ENCODE measurements at places on chromosomes 12 and 14.

GRCh38 chr12:98561846-98562245, 31.6 kb upstream of the SLC25A3 start:
- DNase-seq: no peak

DNA sequence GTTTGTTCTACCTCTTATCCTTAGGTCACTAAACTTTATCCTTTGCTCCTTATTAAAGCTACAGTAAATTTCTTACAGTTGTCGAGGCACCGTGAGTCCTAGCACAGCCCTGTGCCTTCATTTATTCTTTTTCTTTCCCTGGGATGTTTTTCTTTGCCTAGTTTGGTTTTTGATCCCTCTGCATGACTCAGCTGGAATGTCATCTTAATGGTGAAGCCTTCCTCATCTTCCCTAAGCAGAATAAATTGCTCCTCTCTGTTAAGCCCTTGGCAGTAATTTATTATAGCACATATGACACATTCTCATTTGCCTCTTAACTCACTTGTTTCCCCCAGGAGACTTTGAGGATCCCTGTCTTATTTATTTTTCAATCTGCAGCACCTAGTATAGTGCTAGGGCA, 16.6 kb downstream of the ACTR10 start:
- DNase-seq: no peak

DNA sequence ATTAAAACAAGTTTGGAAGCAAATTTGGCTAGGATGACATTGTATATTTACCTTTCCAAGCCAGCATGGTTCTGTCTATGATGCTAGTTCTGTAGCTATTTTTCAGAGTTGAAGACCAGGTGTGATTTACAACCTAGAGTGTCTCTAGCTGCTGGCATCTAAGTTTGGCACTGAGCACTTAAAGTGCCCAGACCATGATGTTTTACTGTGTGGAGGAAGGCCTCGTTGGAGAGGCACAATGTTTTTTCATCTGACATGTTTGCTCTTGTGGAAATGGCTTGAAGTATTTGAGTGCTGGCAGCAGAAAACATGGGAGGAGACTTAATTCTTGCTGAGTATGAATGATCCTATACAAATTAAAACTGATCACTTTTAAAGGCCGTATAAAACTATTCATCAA, 13.0 kb upstream of the C12orf71 start:
- no peak for DNase-seq

- DNase-seq: no peak
Measured at GRCh38 chr14:33019346-33019745, 80.7 kb downstream of the NPAS3 start.

DNA sequence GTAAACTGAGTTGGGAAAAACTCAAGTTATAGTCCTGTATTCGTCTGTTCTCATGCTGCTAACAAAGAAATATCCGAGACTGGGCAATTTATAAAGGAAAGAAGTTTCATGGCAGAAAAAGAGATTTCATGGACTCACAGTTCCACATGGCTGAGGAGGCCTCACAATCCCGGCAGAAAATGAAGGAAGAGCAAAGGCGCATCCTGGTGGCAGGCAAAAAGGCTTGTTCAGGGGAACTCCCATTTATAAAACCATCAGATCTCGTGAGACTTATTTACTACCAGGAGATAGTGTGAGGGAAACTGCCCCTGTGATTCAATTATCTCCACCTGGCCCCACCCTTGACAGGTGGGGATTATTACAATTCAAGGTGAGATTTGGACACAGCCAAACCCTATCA, 292.6 kb upstream of the SYT1 start:
- DNase-seq: no peak

- no peak for DNase-seq
Measured at GRCh38 chr12:56154246-56154771, 1.9 kb downstream of the MYL6B start.

GRCh38 chr14:55749946-55750345, 169.9 kb downstream of the KTN1 start:
- no peak for DNase-seq

GRCh38 chr12:64992116-64992515, 129.0 kb downstream of the WIF1 start:
- no peak for DNase-seq

DNA sequence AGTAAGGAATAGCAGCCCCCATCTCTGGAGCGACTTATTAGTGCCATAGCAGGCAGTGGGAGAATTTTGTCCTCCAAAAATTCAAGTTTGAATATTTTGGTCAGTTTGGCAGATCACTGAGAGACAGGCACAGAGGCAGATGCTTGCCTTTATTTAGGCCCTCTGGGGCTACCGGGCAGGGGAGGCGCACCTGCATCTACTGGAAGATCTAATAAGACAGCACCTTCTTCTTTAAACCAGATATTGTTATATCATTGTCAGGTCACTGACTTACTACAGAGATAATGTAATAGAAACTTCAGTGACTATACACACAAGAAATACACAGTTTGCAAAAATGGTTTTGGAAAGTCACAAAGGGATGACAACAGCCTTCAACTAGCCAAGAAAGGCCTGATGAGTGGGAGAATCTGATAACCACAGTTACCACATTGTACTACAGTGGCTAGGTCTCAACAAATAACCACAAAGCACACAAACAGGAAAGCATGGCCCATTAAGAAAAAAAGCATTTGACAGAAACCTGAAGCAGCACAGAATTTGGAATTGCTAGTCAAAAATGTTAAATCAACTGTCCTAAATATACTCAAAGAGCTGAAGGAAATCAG, 56.8 kb downstream of the CDK17 start:
- no peak for DNase-seq

DNA sequence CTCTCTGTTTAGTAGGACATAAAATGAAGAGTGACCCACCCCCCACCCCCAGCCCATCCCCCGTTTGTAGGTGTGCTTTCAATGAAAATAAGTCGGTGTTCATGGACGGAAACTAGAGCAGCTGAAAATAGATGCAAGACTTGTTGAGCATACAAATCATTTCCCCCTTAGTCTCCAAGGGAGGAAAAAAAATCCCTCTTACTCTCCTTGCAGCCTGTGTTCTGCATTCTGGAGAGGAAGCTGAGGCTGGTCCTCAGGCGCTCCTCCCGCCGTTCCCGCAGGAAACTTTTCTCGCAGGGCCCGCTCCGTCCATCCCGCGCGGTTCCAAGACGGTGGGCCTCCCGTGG, 259.0 kb upstream of the E2F7 start:
- no peak for DNase-seq

- DNase-seq: no peak
Measured at GRCh38 chr12:12267742-12268200, 927 bp upstream of the LRP6 start.

GRCh38 chr12:4353785-4354208, 25.7 kb downstream of the FGF23 start:
- no peak for DNase-seq

DNA sequence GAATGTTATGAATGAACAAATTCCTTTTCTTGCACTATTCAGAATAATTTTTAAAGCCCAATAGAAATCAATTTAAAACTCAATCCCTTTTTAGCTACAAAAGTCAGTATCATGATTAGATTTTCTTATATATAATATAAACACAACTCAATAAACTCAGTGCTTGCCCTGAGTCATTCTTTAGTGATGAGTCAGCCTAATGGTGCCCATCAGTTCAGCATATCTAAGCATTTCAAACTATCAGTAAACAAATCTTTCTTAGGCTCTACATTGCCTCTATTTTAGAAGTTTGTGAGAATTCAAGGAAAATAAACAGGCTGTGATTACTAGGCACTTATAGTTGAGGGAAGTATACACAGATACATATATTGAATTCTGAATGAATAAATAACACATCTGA, 179.6 kb downstream of the NELL2 start:
- no peak for DNase-seq

Data from cortex of kidney (tissue), 1 donor.